ENCODE measurements at places on chromosomes 7 and 10.

GRCh38 chr7:46549892-46550639, 629.0 kb upstream of the IGFBP3 start:
- no peak for DNase-seq

DNA sequence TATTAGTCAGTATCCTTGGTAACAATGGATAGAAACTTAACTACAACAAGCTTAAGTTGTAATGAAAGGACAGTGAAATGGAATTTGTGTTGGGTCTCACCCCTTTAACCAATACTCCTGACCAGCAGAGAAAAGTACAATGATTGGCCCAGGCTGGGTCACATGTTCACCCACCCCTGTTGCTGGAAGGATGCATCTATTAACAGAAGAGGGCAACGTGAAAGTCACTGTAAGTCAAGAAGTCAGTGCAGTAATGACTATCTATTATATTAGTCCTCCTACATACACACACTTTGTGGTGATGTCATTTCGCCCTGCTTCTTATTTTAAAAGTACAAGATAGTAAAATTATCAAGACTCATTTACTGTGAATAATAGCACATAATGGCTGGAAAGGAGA, 16.2 kb downstream of the PNLIPRP2 start:
- no peak for DNase-seq

GRCh38 chr7:135161669-135162068, 8.8 kb downstream of the CYREN start:
- DNase-seq, result no peak

DNA sequence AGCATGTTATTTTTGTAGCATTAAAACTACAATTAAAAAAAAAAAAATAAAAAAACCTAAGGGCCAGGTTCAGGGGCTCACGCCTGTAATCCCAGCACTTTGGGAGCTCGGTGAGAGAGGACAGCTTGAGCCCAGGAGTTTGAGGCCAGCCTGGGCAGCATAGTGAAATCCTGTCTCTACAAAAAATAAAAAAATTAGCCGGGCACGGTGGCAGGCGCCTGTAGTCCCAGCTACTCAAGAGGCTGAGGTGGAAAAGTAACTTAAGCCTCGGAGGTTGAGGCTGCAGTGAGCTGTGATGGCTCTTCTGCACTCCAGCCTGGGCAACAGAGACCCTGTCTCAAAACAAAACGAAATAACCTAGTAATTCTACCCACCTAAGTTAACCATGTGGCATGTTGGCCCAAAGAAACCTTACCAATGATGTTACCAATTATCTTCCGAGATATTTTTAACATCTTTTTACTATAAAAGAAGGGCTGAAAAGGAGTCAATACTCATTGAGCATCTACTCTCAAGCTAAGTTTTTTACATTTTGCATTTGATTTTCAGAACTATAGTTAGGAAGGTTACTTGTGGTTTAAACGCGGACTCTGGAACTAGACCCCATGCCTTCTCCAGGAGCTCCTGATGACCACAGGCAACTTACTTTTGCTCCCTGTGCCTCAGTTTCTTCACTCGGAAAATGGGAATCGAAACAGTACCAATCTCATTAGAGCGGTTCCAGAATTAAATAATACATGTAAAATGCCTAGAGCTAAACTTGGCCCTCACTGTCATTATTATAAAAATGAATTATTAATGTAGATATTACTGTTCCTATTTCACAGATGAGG, 1.4 kb downstream of the ITGB1 start:
- DNase-seq, result no peak

DNA sequence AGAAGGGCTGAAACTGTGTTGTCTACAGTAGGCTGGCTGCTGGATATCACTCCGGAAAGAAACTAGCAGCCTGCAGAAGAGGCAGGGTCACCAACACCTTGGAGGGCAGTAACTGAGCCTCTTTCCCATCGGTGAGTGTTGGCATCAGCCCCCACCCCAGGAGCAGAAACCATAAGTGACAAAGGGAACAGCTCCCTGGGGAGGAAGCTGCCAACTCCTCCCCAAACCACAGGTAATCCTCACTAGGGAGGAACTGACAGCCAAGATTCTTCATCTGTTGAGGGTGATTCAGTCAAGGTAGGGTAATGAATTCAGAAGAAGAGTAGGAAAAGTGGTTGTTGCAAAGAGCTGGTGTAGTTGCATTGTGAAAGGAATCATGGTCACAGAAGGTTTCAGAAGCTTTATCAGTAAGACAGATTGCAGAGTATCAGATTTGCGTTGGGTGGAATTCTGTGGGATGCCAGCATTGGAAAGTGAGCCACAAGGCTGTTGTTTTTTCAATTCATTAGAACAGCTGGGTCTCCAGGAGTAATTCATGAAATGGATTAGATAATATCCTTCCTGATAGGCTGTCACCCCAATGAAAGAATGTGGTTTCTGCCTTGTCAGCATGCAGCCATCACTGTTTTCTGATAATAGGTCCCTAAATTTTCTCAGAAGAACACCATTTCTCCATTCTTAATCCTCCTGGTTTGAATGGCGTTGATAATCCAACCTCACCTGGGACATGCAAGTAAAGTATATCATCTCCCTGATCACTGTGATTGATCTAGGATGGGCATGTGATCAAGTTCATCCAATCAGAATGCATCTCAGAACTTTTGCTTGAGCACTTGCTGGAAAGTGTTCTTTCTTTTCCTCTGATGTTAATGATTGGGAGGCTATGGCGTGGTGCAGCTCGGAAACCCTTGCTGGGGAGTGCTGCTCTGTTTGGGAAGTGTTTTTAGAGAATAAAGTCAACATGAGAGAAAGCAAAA, 75.0 kb upstream of the CTBP2 start:
- no peak for DNase-seq

- DNase-seq, result no peak
Measured at GRCh38 chr10:43110338-43111071, 27.7 kb upstream of the CSGALNACT2 start.

DNA sequence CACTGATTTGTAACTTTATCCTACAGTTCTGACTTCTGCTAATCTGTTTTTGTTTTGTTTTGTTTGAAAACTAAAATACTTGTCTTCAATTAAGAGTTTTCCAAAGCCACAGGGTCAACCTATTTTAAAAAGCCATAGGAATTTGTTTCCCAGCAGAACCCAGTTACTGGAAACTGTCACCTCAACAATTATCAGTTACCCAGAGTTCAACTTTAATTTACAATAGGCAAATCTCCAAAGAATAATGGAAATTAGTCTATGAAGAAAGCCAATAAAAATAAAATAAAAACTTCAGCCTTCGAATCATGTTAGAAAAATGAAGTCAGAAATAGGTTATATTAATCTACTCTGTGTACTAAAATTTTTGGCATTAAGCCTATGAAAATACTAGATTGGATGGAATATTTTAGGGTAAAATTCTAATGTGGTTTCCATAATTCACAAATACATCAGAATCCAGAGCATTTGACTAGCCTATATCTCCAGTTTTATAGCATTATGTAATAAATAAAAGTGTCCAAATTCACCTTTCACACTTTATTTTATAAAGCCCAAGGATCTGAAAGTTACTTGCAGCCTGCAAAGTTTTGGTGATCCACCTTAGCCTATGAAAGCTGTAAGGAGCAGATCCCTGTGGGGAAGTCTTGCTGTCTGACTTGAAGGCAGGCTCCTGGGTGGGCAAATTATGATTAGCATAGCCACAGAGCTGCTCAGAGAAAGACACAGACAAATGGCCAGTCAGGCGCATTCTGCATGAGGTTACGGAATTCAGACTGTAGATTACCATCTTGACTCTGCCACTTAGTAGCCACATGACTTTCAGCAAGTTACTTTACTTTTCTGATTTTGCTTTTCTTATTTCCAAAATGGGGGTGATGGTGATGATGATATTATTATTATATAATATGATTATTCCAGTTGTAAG, 250.0 kb upstream of the HGF start:
- DNase-seq, result no peak

All from CD4-positive, alpha-beta T cell treated with Interferon alpha-2 for 1 hour (primary cell).